Lung (tissue), 17 donors: ENCODE measurements at places on chromosomes 4 and X.

- DNase-seq, result no peak
These were observed 24.9 kb downstream of the FGF2 start for GRCh38 chr4:122851568-122851967.

GRCh38 chrX:21741869-21742701 lies 15.8 kb downstream of the SMPX start:
- DNase-seq, result no peak

DNA sequence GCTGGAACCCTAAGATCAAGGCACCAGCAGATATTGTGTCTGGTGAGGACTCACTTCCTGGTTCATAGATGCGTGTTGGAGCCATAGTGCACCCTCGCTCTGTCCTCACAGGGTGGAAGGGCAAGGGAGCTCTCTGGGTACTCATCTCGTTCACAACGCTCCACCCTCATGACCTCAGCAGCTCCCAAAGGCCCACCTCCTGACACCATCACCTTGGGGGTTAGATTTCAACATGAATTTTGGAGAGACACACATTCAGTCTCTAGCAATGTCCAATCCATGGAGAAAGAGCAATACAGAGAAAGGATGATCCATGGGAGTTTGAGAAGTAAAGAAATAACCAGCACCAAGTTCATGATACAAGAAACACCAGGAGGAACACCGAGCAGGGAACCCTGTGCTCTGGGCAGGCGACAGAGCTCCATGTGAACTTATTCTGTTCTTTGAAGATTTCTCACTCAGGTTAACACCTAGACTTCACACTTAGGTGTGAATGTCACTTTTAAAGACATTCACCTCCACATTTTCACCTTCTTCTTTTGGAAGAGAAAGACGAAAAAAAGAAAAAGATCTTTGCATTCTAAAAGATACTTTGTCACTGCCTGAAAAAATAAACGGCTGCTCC lies 171.8 kb upstream of the FAM9B start:
- DNase-seq, result no peak

DNA sequence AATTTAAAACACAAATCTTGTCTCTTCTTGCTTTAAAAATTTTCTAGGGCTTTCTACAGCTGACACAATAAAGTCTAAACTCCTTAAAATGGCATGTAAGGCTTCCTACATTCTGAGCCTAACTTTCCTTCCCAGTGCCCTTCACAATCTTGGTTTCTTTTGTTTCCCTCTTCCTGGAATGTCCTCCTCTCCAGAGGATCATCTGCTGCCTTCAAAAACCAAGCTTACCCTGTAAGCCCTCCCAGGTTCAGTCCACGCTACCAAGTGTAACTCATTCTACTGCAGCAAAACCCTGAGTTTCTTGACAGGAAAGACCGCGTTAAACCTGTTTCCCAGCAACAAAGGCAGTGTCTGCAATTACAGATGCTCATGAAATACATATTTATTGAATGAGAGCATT lies 91.3 kb downstream of the SHISA3 start:
- no peak for DNase-seq

GRCh38 chr4:187270154-187270553 lies 546.5 kb upstream of the FAT1 start:
- DNase-seq, result no peak

DNA sequence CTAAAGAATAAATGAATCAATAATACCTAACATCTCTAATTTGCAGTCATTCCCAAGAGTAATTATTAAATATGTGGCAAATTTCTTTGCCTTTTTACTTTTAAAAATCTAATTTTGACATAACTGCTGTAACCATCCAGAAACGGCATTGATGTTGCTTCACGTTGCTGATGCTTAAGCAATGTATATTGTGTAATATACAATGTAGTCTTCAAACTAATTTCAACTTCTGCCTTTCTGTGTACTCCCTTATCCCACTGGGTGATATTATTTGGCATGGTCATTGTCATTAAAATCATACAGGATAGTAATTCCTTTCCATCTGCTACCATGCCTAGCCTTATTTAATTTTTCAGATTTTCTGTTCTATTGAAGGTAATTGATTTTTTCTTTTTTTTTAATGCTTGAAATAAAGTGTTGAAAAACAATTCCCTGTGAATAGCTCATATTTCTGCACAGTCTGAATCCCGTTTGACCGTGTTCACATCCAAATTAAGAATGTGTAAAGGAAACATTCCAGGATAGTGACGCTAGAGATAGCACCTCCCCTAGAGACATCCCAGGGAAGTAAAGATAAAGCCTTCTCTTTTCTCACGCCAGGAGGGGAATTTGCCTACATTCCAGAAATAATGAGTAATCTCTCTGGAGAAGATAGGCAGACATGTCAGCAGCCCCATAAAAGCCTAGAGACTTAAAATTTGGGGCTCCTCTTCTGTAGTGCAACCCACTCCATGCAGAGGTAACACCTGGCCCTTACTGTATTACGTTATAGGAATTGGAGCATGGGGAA lies 8.6 kb downstream of the FAM200B start:
- no peak for DNase-seq
